Common myeloid progenitor, CD34-positive (primary cell): ENCODE measurements at places on chromosomes 6 and 20.
A peak's percentile ranks its signal among the peaks of the same experiment; 100 is the strongest.

GRCh38 chr6:158206740-158207421 lies 38.7 kb downstream of the GTF2H5 start:
- H3K4me3 ChIP-seq, result no peak overlapping the region
- no peak overlapping the region for H3K27ac ChIP-seq
- DNase-seq, result no peak
- H3K27me3 ChIP-seq, result no peaks in the 10 kb centered on the region

GRCh38 chr20:19250346-19250745 lies 37.9 kb downstream of the SLC24A3 start:
- H3K4me1 ChIP-seq, result no peaks in the 10 kb centered on the region
- H3K27me3 ChIP-seq, result no peaks in the 10 kb centered on the region
- DNase-seq, result no peak
- no peak overlapping the region for H3K4me3 ChIP-seq
- no peak overlapping the region for H3K27ac ChIP-seq

- no peak overlapping the region for H3K27ac ChIP-seq
- no peaks in the 10 kb centered on the region for H3K4me1 ChIP-seq
Observed at GRCh38 chr6:125206389-125206788, 52.8 kb downstream of the TPD52L1 start.

DNA sequence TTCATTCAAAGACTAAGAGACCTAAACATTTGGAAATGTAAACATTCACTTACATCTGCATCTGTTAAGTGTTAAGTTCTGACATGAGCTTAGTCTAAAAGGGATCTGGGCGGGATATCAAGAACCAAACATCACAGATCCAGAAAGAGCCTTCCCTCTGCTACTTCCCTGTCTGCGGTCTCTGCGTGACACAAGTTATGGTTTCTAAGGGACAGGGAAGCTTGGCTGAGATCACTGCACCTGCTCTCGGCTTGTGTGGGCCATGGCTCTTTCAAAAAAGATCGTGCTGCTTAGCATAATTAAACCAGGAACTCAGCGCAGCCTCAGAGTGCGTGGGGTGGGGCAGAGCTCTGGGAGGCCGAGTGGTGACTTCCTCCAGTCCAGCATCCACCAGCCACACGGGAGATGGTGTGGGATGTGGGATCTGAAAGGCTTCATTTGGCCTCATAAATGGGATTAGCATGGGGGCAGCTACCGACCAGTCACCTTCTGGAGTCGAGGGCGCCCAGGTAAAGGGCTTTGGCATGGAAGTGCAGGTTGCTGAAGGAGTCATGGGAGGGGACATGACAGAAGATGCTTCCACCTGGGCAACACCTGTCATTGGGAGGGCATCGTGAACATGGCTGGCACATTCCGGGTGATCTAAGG lies 16.7 kb upstream of the RAMACL start:
- H3K4me1 ChIP-seq, result no peaks in the 10 kb centered on the region
- H3K27me3 ChIP-seq, result no peaks in the 10 kb centered on the region
- no peak overlapping the region for H3K27ac ChIP-seq
- H3K4me3 ChIP-seq, result no peak overlapping the region
- no peak for DNase-seq
- H3K36me3 ChIP-seq, result no peaks in the 10 kb centered on the region

DNA sequence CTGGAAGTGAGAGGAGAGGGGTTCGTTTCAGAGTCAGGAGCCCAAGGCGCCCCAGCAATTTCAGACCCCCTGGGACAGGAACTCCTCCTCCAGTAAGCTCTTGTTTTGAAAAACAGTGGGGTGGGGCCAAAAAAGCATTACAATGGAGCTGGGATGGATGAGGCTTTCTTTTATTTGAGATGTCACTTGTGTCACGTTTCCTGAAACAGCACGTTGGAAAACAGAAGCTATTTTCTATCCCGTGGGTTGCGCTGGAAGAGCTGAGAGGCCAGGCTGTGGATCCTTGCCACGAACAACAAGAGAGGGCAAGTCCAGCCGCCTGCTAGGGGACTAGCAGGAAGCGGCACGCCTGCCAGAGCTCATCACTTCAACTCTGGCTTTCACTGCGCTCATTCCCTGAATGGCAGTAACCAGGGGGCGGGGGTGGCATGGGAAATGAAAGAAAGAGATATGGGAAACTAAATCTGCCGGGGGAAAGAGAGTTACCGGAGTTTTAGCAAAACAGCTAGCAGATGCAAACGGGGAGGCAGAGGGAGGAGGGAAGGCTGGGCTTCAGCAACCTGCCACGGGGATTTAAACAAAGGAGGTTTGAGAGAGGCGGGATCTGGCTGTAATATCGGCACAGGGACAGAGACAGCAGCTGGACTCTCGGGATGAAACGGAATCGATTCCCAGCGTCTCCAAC lies 34.6 kb downstream of the GCNT2 start:
- H3K36me3 ChIP-seq, result peaks cover 4% of the 10 kb centered on the region
- no peaks in the 10 kb centered on the region for H3K4me1 ChIP-seq
- H3K4me3 ChIP-seq, result no peak overlapping the region
- no peak for DNase-seq
- H3K27ac ChIP-seq, result no peak overlapping the region

DNA sequence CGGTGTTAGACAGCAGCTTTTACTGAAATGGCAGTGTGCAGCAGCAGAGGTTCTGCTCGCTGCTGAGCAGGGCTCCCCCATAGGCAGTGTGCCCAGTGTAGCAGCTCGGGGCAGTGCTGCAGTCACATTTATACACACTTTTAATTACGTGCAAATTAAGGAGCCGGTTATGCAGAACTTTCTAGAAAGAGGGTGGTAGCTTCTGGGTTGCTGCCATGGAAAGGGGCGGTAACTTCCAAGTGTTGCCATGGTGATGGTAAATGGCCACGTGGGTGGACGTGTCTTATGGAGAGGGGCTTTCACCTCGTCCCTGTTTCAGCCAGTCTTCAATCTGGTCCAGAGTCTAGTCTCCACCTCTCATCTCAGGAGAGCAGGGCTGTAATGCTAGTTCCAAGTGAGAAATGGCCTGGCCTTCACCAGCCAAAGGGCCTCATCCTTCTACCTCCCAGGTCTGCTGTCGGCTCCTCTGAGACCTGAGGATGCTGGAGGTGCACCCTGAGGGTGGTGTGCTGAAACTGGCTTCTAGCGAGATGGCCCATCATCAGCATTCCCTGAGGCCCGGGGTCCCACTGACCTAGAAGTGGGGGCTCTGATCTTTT lies 180.5 kb upstream of the PMEPA1 start:
- H3K27ac ChIP-seq, result no peak overlapping the region
- DNase-seq, result no peak
- H3K27me3 ChIP-seq, result no peaks in the 10 kb centered on the region
- H3K4me3 ChIP-seq, result no peak overlapping the region
- H3K4me1 ChIP-seq, result no peaks in the 10 kb centered on the region

- H3K4me1 ChIP-seq, result no peaks in the 10 kb centered on the region
- DNase-seq, result peak; percentile 16
- no peak overlapping the region for H3K27ac ChIP-seq
- H3K36me3 ChIP-seq, result no peaks in the 10 kb centered on the region
- H3K4me3 ChIP-seq, result no peak overlapping the region
Observed at GRCh38 chr6:152100183-152100618, 292.7 kb downstream of the ESR1 start.

GRCh38 chr6:14396392-14396791 lies 278.8 kb downstream of the CD83 start:
- H3K4me3 ChIP-seq, result no peak overlapping the region
- H3K4me1 ChIP-seq, result peaks cover 5% of the 10 kb centered on the region
- H3K27me3 ChIP-seq, result no peaks in the 10 kb centered on the region
- no peak for DNase-seq
- H3K27ac ChIP-seq, result no peak overlapping the region

- no peaks in the 10 kb centered on the region for H3K27me3 ChIP-seq
- no peak overlapping the region for H3K4me3 ChIP-seq
- H3K4me1 ChIP-seq, result no peaks in the 10 kb centered on the region
- H3K27ac ChIP-seq, result no peak overlapping the region
- no peak for DNase-seq
Observed at GRCh38 chr6:161095916-161096315, 104.3 kb downstream of the MAP3K4 start.

DNA sequence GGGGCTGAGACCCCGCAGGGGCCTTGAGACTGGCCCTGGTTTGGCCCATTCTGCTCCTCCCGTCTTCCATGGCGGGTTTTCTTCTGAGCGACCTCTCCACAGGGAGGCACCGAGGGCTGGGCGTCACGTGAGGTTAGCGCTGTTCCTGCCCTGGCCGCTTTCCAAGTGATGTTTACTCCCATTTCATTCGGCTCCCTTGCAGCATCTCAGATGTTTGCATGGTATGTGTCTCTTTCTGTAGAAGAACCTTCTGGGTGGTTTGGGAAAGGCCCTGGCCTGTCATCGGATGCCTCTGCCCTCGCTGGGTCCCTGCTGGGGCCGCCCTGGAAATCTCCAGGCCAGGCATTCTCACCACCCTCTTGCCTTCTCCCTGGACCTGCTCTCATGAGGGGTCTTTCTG lies 17.3 kb downstream of the RAMACL start:
- H3K4me1 ChIP-seq, result peaks cover 10% of the 10 kb centered on the region
- H3K27me3 ChIP-seq, result no peaks in the 10 kb centered on the region
- no peak overlapping the region for H3K27ac ChIP-seq
- no peak for DNase-seq
- no peaks in the 10 kb centered on the region for H3K36me3 ChIP-seq
- H3K4me3 ChIP-seq, result no peak overlapping the region

DNA sequence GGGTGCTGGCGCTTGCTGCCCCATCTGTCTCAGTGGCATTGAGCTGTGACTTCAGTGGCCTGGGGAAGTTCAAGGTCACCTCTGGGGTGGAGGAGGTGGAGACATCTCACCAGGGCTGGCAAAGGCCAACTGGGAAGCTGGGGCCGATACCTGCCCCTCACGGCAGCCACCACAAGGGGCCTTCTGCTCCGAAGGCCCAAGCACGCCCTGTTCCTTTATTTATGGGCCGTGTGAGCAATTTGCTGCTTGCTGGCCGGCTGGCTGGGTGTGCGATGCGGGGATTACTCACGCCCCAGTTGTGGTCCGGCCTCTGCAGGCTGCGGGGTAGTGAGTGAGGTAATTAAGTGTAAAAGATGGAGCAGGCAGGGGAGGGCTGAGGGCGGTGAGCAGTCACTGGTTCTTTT lies 13.2 kb upstream of the SCRT2 start:
- H3K4me1 ChIP-seq, result no peaks in the 10 kb centered on the region
- H3K27ac ChIP-seq, result no peak overlapping the region
- H3K27me3 ChIP-seq, result no peaks in the 10 kb centered on the region
- H3K36me3 ChIP-seq, result no peaks in the 10 kb centered on the region
- H3K4me3 ChIP-seq, result no peak overlapping the region
- no peak for DNase-seq

- no peak overlapping the region for H3K4me3 ChIP-seq
- H3K4me1 ChIP-seq, result peaks cover 34% of the 10 kb centered on the region
- peak; percentile 96 for DNase-seq
- H3K27ac ChIP-seq, result no peak overlapping the region
- H3K36me3 ChIP-seq, result no peaks in the 10 kb centered on the region
Observed at GRCh38 chr20:57680131-57680716, 29.6 kb downstream of the PMEPA1 start.

- no peaks in the 10 kb centered on the region for H3K27me3 ChIP-seq
- peaks cover 15% of the 10 kb centered on the region for H3K4me1 ChIP-seq
- H3K27ac ChIP-seq, result no peak overlapping the region
- H3K4me3 ChIP-seq, result no peak overlapping the region
- DNase-seq, result no peak
- no peaks in the 10 kb centered on the region for H3K36me3 ChIP-seq
Observed at GRCh38 chr20:57600320-57601210, 19.7 kb downstream of the ZBP1 start.

DNA sequence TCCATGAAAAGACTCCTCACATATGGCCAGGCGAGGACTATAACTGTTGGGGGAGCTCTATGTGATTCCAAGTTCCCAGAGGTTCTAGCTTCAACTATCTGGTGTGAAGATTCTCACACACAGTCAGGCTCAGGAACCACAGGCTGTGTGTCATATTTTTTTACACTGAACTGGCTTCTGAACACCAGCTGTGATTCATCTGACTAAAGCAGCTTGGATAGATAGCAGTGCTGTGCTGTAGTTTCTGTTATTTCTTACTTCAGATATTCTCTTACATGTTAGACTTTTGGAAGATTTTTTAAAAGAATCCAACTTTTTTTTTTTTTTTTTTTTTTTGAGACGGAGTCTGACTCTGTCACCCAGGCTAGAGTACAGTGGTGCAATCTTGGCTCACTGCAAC lies 140.7 kb upstream of the MCHR2 start:
- no peaks in the 10 kb centered on the region for H3K36me3 ChIP-seq
- no peak overlapping the region for H3K4me3 ChIP-seq
- no peak overlapping the region for H3K27ac ChIP-seq
- H3K4me1 ChIP-seq, result no peaks in the 10 kb centered on the region
- H3K27me3 ChIP-seq, result no peaks in the 10 kb centered on the region

GRCh38 chr6:108464418-108465097 lies 96.2 kb upstream of the FOXO3 start:
- H3K27me3 ChIP-seq, result no peaks in the 10 kb centered on the region
- H3K4me3 ChIP-seq, result no peak overlapping the region
- no peak overlapping the region for H3K27ac ChIP-seq
- no peaks in the 10 kb centered on the region for H3K4me1 ChIP-seq
- DNase-seq, result no peak

DNA sequence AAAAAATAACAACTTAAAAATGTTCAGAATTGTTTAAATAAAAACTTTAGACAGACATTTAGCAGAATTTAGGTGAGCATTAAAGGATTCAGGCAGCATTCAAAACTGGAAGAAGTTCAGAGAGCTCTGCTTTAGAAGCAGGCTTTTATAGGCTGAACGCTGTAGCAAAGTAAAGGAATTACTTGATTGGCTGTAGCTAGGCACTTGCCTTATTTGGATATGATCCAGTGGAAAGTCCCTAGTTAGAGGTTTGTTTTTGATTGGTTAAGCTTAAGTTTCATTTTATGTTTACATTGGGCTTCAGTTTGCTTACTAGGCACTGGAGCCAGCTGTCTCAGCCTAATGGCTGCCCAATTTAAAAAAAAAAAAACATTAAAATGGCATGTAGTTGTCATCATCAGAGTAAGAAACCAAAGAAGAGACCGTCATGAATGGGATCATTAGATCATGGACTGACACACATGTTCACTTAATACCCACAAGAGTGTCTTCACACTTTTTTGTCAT lies 65.1 kb downstream of the CBFA2T2 start:
- no peak overlapping the region for H3K4me3 ChIP-seq
- no peaks in the 10 kb centered on the region for H3K27me3 ChIP-seq
- peak; percentile 91 for DNase-seq
- peaks cover 4% of the 10 kb centered on the region for H3K36me3 ChIP-seq
- peaks cover 5% of the 10 kb centered on the region for H3K4me1 ChIP-seq

- DNase-seq, result no peak
- H3K27me3 ChIP-seq, result no peaks in the 10 kb centered on the region
- peaks cover 3% of the 10 kb centered on the region for H3K36me3 ChIP-seq
- H3K4me3 ChIP-seq, result no peak overlapping the region
- no peak overlapping the region for H3K27ac ChIP-seq
Observed at GRCh38 chr6:21845018-21845417, 251.5 kb downstream of the SOX4 start.

GRCh38 chr20:32909451-32909850 lies 50.7 kb downstream of the EFCAB8 start:
- no peaks in the 10 kb centered on the region for H3K4me1 ChIP-seq
- H3K36me3 ChIP-seq, result no peaks in the 10 kb centered on the region
- H3K27me3 ChIP-seq, result no peaks in the 10 kb centered on the region
- no peak overlapping the region for H3K27ac ChIP-seq

- no peak overlapping the region for H3K4me3 ChIP-seq
- H3K27ac ChIP-seq, result no peak overlapping the region
- no peak for DNase-seq
- no peaks in the 10 kb centered on the region for H3K27me3 ChIP-seq
- peaks cover 51% of the 10 kb centered on the region for H3K36me3 ChIP-seq
Observed at GRCh38 chr6:161100072-161100471, 108.5 kb downstream of the MAP3K4 start.

- H3K27me3 ChIP-seq, result peaks cover 2% of the 10 kb centered on the region
- no peak overlapping the region for H3K27ac ChIP-seq
- DNase-seq, result peak; percentile 18
- no peak overlapping the region for H3K4me3 ChIP-seq
- H3K4me1 ChIP-seq, result no peaks in the 10 kb centered on the region
Observed at GRCh38 chr20:16821211-16822089, 73.3 kb downstream of the OTOR start.
